ENCODE measurements at places on chromosomes 6 and 20.

DNA sequence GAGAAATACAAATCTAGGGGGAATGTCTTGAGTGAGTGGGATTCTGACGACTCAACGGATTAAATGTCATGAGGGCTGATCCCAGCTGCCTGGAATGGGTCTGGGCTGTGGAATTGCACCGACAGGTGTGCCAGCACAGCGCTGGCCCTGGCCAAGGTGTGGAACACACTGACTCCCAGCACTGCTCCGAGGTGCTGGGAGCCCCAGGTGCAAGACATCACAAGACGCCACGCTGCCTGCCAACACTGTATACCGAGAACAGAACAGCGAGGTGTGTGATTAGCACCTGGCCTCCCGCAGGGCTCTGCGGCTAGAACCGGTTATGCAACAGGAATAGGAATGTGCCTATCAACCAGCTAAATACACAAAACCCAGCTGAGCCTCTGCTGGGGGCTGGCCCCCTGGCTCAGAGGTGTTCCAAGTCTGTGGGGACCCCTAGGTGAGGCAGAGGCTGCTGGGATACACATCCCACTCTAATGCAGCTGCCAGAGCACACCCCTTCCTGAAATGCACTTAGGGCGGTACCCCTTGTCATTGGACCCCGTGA lies 24.8 kb upstream of the APMAP start:
- DNase-seq = no peak

DNA sequence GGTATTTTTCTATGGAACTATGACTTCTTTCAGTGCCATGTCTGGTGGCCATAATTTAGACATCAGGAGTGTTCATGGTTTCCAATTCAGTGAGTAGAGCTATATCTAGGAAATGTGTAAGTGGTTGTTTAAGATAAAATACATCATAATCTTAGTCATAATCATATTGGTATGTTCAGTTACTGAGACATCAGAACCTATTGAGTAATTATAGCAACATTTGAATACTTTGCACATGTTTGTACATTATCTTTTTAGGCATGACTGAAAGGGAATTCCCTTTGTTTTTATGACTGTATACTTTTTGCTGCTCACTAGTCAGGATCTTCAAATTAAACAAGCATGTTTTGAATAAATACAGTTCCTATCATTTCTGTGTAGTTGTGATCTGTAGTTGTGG lies 64.0 kb downstream of the STXBP5 start:
- no peak for DNase-seq

GRCh38 chr20:32613192-32614053 lies 28.3 kb upstream of the NOL4L start:
- no peak for DNase-seq

GRCh38 chr20:48217190-48217589 lies 431.9 kb upstream of the SULF2 start:
- no peak for DNase-seq

DNA sequence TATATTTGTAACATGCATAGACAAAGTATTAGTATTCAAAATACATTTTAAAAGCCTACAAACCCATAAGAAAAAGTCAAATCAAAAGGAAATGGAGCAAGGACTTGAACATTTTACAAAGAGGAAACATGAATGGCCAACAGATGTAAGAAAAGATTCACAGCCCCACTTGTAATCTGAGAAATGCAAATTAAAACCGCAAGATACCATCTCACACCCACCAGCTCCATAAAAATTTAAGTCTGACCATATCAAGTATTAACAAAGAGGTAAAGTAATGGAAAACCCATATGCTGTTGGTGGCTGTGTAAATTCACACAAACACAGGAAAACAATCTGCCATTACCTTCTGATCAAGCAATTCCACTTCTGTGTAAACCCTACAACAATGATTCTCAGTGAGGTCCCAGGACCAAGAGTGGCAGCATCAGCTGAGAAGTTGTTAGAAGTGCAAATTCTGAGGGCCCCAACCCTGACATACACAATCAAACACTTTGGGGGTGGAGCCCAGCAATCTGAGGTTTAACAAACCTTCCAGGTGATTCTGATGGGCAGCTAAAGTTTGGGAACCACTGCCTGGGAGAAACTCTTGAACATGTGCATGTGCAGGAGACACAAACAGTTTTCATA lies 30.9 kb downstream of the BCL2L1 start:
- DNase-seq = no peak

- no peak for DNase-seq
Measured at GRCh38 chr6:21887231-21888185, 294.0 kb downstream of the SOX4 start.

DNA sequence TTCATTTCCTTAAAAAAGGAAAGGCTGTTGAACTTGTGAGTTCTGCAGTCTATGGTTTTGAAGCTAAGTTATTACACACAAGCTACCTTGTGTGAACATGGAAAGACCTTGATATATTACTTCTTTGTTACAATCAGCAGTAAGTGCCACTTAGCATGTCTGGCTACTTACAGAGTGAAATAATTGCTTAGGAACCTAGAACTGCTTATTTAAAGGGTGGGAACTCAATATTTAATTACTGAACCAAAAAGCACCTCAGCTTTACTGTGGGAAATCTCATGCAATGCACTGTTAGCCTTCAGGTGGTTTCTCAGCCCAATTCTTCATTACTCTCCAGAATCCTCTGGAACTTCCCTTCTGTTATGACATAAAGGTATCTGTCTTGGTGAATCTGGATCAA lies 17.9 kb downstream of the PERP start:
- DNase-seq = no peak

DNA sequence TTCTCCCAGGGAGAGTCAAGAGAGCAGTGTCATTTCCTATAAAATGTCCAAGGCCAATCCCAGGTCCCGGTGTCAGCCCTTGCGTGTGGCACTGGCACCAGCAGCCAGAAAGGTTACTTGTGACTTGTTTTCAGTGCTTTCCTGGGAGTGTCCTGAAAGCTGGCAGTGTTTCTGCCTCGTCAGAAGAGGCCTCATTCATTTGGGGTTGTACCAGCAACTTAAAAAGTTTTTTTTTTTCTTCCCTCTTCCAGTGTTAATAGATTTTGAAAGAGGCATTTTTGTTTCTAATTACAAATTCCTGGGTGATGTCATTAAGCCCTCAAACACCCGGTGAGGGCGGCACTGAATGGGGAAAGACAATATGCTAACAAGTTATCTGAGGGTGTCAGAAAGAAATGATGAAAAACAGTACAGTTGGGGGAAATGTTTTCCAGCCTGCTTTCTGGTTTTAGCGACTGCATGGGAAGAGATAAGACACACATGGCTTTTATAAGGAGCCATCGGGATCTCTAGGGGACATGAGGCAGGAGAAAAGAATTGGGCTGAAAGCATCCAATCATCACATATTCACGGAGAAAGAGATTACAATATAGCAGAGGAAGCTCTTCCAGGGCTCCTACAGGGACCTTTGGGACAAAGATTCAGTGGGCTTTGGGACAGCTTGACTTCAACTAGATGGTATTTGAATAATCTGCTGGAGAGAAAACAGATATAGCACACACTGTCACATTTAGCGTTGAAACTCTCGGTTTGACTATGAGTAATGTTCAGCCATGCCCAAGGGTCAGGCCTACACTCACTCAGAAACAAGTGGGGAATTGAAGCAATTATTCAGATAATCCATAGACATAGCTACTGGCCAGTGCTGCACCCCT lies 153.0 kb downstream of the BCAS1 start:
- DNase-seq = no peak

GRCh38 chr6:48092550-48093217 lies 18.3 kb downstream of the PTCHD4 start:
- DNase-seq = no peak

GRCh38 chr20:61967300-61967699 lies 98.4 kb downstream of the TAF4 start:
- no peak for DNase-seq

DNA sequence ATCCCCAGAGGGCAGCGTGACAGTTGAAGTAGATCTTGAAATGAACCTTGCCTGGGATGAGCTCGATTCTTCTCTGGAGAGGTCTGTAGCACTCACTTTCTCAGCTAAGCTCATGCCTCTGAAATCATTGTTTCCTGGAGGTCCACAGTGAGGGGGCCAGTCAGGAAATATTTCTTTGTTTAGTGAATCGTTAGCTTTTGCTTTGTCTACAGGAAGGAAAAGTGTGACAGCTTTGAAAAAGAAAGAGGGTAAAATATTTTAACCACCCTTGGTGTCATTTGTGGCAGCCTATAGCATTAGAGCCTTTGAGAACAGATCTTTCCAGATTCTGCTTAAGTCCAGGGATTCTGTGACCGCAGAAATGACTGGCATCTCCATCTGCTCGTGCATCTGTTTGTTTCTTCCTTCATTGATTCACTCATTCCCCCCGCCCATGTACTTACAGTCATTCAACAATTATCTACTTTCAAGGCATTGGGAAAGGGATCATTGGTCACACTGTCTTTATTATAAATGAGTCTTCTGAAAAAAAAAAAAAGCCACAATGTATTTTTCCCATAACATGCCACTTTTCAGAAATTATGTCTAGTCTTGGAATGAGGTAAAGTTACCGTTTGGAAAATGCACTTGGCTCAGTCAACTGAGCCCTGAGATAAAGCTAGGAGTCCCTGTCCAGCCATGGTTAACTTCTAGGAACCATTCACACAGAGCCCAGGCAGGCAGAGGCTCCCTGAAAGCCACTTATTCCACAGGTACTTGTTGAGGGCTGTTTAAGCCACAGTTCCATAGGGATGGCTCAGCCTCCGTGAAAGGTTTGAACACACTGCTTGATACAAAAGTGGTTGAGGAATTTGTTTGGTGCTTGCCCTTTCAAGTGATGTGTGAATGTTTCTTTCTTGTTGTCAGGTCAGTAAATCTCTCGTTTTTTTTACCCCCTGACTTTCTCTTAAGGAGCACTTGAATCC lies 86.0 kb downstream of the TIAM2 start:
- no peak for DNase-seq

- DNase-seq = no peak
Measured at GRCh38 chr20:48612335-48612734, 215.5 kb downstream of the PREX1 start.

DNA sequence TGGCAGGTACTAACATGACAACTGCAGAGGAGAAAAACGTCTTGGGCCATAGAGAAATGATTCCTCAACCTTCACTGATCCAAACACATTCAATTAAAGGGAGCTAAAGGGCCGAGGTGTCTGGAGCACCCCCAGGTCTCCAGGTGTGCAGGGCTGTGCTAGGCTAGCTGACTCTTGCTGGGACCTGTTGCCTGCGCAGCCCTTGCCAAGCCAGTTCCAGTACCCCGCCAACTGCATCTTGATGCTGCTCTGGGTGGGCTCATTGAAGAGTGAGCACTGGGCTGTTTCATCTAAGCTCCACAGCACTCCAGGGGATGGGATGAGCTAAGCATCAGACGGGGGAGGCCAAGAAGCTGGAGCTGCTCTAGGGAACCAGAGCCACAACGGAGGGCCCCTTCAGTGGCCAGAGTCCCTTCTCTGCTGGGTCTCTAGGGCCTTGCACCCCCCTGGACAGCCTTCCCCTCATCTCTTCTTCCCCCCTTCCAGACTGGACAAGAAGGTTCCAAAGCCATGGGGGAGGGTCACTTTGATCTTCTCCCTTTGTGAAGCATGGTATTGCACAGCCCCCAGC lies 15.9 kb downstream of the LEMD2 start:
- no peak for DNase-seq

- DNase-seq = no peak
Measured at GRCh38 chr6:16227605-16228004, 10.8 kb upstream of the GMPR start.

DNA sequence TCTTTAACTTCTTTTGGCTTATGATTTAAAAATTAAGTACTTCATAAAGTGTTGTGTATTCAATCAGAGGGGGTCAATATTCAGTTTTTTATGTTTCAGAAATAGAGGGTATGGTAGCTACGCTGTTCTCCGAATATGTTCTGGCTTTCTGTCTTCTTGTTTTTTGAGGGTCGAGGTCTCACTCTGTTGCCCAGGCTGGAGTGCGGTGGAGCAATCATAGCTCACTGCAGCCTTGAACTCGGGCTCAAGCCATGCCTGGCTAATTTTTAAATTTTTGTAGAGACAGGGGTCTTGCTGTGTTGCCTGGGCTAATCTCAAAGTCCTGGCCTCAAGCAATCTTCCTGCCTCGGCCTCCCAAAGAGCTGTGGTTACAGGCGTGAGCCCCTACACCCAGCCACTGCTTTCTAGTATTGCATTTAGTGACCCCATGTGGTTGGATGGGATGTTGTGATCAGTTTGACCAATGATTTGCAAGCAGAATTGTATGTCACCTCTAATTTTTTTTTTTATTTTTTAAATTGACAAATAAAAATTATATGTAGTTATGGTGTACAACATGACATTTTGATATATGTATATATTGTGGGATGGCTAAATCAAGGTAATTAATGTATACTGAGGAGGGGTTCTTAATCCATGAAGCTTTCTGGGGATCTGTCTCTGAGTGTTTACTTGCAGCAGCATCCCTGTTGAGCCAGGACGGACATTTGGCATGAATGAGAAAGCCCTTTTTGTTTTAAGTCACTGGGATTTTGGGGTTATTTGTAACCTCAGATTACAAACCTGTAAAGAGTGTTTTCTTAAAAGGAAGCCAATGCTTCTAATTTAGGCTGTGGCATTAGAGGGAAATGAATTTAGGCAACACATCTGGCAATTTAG lies 38.5 kb upstream of the DEK start:
- DNase-seq = no peak

- DNase-seq = no peak
Measured at GRCh38 chr20:63029358-63030121, 22.8 kb upstream of the BHLHE23 start.

DNA sequence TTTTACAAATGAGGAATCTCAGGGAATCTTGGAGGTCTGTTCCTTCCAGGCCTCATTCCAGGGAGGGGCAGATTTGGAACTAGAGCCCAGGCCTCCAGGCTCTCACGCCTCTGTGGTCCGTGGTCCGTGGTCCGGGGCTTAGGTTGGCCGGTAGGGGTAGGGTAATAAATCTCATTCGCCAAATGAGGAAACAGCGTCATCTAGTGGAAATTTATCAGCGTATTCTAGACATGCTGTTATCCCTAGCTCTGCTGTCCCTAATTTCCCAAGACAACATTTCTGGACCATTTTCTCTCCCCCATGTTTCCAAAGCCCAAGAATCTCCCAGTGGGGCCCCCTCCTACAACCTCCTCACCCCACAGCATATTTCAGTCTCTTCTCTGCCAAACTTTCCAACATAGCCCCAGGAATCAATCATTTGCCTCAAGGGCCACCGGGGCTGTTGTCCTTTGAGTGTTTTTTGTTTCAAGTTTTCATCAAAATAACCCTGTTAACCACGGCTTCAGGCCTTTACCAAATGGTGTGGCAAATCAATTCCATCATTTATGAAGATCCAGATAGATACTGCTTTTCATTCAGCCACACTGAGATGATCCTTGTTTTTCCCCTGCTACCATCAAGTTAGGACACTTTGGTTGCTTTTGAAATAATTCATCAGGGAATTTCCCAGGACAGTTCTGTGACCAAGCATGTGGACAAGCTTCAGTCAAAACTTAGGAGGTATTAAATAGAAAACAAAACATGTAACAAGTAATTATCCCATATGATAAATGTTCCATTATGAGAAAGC lies 126.8 kb downstream of the ALDH8A1 start:
- DNase-seq = peak; percentile 6

- no peak for DNase-seq
Measured at GRCh38 chr6:100833972-100834574, 47.1 kb downstream of the ASCC3 start.

Measured in stimulated activated CD4-positive, alpha-beta T cell treated with anti-CD3 and anti-CD28 coated beads, Interleukin-4, amount 100 ng/mL, for 4 hours (primary cell).